ENCODE measurements at places on chromosomes 13 and 19.

- no peak for DNase-seq
Observed at GRCh38 chr13:42350141-42350540, 78.2 kb downstream of the AKAP11 start.

- peak; percentile 55 for DNase-seq
Observed at GRCh38 chr19:19460761-19461265, 54.5 kb downstream of the TSSK6 start.

- no peak for DNase-seq
Observed at GRCh38 chr13:113507505-113508345, 17.2 kb upstream of the DCUN1D2 start.

DNA sequence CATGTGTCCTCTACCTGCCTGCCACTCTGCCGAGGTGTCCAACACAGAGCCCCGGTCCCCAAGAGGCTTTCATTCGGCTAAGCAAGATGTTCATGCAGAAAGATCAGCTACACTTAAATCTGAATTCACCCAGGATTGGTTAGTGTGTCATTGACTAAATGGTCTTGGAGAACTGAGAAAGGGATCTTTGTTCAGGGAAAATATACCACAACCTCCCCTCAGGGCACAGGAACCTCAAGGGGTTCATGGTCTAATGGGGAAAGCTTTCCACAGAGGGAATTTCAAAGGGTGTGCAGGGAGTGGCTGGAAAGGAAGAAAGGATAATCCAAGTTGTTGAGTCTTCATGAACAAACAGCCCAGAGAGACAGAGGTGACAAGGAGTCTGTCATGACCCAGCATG is 14.4 kb upstream of the POP4 start:
- DNase-seq = no peak

GRCh38 chr13:99144306-99144705 is 56.3 kb upstream of the UBAC2 start:
- no peak for DNase-seq

GRCh38 chr19:42313840-42314755 is 989 bp downstream of the TMEM145 start:
- no peak for DNase-seq

GRCh38 chr19:41569481-41570150 is 6.3 kb upstream of the CEACAM21 start:
- DNase-seq = no peak

- DNase-seq = peak; percentile 10
Observed at GRCh38 chr19:46746281-46747057, at the start of gene STRN4. STRN4 (minus strand) TSS chr19:46746450; CDS start chr19:46746430, 20 bp downstream.

GRCh38 chr19:351976-352625 is 7.5 kb upstream of the MIER2 start:
- no peak for DNase-seq

DNA sequence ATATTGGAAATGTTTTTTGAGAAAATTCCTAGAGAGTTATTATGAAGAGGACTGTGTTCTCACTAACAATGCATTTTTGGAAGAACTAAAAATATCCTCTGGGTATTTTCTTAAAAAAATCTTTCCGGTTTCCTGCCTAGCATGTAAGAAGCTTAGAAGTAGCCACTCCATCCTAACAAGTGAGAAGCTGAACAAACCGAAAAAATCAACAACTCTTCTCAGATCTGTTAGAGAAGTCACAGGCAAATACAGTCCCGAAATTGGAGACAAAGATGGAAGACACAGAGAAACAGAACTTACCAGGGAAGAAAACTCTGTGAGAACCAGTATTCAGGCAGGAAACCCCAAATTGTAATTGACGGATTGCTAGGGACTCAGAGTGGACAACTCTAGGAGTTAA is 173.0 kb downstream of the KLF12 start:
- no peak for DNase-seq

GRCh38 chr13:50236898-50237318 is 221.7 kb downstream of the KCNRG start:
- DNase-seq = no peak

DNA sequence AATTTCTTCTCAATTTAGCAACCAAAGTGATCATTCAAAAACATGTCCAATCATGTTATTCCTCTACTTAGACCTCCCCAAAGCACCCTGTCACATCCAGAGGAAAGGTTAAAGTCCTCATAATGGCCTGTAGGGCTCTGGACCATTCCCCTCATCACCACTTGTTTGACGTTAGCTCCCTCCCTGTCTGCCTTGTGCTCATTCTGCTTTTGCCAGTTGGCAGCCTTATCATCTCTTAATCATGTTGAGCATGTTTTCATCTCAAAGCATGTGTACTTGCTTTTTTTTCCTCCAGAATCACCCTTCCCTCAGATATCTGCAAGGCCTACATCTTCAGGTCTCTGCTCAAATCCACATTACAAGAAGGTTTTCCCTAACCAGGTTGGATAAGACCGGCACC is 25.9 kb downstream of the UBAC2 start:
- DNase-seq = no peak

DNA sequence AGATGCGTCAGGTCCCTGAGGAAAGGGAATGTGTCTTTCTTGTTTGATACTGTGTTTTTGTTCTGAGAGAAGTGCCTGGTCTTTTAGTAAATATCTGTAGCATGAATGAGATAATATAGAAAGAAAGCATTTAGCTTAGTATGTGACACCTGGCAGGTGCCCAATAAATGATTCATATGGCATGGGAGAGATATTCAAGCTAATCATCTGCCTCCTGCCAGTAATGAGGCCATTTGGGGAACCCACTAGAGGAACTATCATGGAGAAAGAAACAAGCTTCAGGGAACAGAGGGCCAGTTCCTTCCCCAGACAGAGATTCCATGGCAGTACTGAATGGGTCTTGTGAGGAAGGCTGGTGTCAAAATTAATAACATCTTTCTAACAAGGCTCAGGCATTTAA is 603.9 kb downstream of the DCT start:
- DNase-seq = no peak

GRCh38 chr13:22703601-22704209 is 477.1 kb upstream of the SGCG start:
- DNase-seq = peak; percentile 11

DNA sequence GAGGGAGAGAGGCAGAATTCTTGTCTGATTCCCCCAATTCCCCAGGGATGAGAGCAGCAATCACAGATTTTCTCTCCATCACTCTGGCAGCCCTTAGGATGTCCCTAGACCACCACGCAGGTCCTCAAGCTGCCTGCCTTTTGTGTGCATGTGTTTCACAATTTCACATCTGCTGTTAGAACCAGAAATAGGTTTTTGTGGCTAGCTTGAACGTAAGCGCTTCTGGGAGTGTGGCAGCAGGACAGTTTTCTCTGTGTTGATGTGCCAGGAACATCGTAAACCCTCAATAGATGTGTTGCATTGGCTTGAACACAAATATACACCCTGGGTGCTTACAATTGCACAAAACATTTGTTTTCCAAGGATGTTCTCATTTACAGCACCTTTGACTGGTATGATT is 78.8 kb upstream of the TMTC4 start:
- DNase-seq = no peak

- peak; percentile 19 for DNase-seq
Observed at GRCh38 chr19:1064661-1065605, 2.0 kb upstream of the ARHGAP45 start.

- DNase-seq = peak; percentile 25
Observed at GRCh38 chr13:35988648-35989081, 142.5 kb downstream of the DCLK1 start.

DNA sequence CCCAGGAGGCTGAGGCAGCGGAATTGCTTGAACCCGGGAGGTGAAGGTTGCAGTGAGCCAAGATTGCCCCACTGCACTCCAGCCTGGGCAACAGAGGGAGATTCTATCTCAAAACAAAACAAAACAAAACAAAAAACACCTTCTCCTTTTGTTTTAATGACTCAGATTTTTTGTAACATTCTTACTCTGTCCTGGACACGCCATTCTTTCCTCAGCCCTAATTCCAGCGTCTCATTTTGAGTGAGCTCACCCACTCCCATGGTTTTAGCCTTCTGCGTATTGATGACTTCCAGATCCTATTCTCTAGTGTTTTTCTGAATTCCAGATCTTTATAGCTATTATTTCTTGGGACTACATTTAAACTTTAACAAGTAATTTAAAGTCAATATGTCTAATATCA is 326.3 kb downstream of the MYO16 start:
- no peak for DNase-seq

Measured in NCI-H510A treated with DMSO at 0.1 percent for 48 hours (cell line).